Stomach (tissue), 19 donors: ENCODE measurements at places on chromosomes 12 and 14.

- H3K27me3 ChIP-seq, result no peaks in the 10 kb centered on the region
- peak overlapping the region; percentile 91 for H3K27ac ChIP-seq
- H3K36me3 ChIP-seq, result peaks cover 41% of the 10 kb centered on the region
- peak overlapping the region; percentile 87 for H3K4me3 ChIP-seq
- peaks cover 49% of the 10 kb centered on the region for H3K4me1 ChIP-seq
Observed at GRCh38 chr14:77458249-77458950, 507 bp downstream of the AHSA1 start.

DNA sequence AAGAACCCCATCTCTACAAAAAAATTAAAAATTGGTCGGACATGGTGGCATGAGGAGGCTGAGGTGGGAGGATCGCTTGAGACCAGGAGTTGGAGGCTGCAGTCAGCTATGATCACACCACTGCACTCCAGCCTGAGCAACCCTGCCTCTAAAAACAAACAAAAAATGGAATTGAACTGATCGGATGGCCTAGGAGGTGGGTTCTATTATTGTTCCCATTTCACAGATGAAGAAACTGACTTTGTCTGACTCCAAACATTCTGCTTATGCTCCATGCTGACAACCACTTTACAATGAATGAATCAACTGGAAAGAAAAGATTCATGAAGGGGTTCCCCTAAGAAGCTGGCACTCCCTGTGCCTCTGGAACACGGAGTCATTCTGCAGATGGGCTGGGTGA lies 47.3 kb downstream of the TRPV4 start:
- H3K4me3 ChIP-seq, result no peak overlapping the region
- H3K4me1 ChIP-seq, result no peaks in the 10 kb centered on the region
- peaks cover 13% of the 10 kb centered on the region for H3K27me3 ChIP-seq
- DNase-seq, result no peak
- no peak overlapping the region for H3K27ac ChIP-seq

GRCh38 chr14:38404100-38404541 lies 148.2 kb upstream of the CLEC14A start:
- H3K4me3 ChIP-seq, result no peak overlapping the region
- H3K27me3 ChIP-seq, result no peaks in the 10 kb centered on the region
- DNase-seq, result no peak
- H3K27ac ChIP-seq, result no peak overlapping the region

DNA sequence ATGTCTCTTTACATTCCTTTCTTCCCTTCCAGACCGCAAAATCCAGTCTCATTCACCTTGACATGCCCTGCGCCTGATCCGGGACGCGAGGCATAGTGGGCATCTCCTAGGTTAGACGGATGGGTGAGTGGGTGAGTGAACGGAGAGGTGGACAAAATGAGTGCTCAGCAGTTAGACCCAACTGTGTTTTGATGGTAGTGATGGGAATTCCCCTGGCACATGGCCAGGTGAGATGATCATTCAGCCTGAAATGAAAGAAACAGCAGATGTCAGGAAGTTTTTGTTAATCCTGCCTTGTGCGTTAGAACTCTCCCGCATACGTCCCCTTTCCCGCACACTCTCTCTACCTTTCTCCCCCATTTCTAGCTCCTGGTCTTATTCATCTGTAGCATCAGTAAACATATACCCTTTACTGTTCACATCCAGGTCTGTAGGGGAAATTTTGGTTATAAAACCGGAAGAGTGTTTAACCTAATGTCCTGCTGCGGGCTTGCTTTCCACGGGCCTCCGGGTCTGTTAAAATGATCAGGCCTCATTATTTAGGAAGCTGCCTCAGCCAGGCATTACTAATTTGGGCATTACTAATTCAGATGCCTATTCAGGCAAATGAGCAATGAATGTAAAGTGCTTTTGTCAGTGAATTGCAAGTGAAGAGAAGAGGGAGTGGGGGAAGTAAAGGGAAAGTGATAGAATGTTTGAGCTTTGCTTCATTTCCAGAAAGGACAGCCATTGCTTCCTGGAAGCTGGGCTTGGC lies 172.8 kb downstream of the ETV6 start:
- no peaks in the 10 kb centered on the region for H3K27me3 ChIP-seq
- H3K4me3 ChIP-seq, result no peak overlapping the region
- H3K27ac ChIP-seq, result peak overlapping the region; percentile 17
